ENCODE measurements at places on chromosomes 1 and 21. TPM values are rescaled to one million over a fixed set of nuclear protein-coding genes. Genes with fewer than 3 reads are reported as not detected.

DNA sequence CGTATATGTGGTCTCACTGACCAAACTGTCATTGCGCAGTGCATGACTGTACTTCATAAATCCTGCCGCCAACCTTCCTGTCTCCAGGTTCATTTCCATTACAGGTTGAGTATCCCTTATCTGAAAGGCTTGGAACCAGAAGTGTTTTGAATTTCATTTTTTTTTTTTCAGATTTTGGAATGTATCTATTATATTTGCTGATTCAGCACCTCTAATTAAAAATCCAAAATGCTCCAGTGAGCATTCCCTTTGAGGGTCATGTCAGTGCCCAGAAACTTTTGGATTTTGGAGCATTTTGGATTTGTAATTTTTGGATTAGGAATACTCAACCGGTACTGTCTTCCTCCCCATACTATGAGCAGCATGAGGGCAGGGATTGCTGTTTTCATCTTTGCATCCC lies 30.7 kb upstream of the RBBP5 start:
- DNase-seq: no peak

- DNase-seq: peak; percentile 31
These were observed 55.9 kb upstream of the RCC1 start for GRCh38 chr1:28449904-28450303.

Gene C8B
- total RNA-seq: not detected

Gene AADACL3
- total RNA-seq: not detected

GRCh38 chr1:75165264-75165663 lies 31.1 kb downstream of the LHX8 start:
- no peak for DNase-seq

Gene IL22RA1
- total RNA-seq: not detected

Gene S1PR1
- 2.4 TPM for total RNA-seq

DNA sequence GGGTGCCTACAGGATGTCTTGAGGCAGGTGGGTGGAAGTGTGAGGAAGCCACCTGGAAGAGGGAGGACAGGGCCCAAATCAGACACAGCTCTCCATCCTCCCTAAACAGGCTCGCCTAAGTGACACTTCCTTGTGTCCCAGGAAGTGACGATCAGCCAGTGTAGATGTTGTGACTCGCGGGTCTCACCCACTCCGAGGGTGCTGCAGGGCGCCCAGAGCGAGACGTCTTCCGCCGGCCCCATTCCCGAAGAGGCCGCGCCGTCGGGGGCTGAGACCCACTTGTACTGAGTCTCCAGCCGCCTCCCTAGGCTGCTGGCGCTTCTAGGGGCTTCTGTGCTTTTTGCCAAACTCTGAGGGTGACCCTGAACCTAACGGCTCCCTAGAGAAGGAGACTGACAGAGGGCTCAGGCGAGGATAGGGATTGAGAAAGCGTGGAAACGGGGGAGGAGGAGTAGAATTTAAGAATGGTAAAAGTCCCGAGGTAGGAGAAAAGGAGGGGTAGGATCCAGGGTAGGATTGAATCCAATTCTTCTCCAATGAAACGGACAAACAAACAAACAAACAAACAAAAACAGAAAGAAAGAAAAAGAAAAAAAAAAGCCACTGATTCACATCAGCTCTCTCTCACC lies 543 bp upstream of the MARK1 start:
- no peak for DNase-seq

Gene OPN3
- total RNA-seq: 34.5 TPM

GRCh38 chr1:55418208-55419000 lies 203.2 kb upstream of the USP24 start:
- DNase-seq: no peak

Gene LAPTM5
- total RNA-seq: 1.2 TPM

DNA sequence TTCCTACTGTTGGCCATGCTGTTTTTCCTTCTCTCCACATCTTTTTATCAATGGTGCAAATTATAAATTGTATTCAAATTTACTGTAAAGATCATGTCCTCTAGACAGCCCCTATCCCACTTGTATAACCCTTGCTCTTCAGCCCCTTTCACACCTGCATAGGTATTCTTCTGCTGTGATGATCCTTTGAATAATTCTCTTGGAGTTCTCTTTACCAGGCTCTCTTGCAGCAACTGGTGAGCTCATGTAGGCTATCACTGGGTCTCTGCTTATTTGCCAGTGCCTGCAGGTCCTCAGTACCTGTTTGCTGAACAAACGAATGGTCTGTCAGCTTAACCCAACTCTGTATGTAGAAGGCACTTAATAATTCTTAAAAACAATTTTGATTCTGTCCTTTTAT lies 8.2 kb downstream of the PTPRC start:
- no peak for DNase-seq

Gene GPR157
- 1.9 TPM for total RNA-seq

Gene KIAA0040
- not detected for total RNA-seq

- no peak for DNase-seq
These were observed 30.1 kb upstream of the PCBP3 start for GRCh38 chr21:45613396-45613795.

DNA sequence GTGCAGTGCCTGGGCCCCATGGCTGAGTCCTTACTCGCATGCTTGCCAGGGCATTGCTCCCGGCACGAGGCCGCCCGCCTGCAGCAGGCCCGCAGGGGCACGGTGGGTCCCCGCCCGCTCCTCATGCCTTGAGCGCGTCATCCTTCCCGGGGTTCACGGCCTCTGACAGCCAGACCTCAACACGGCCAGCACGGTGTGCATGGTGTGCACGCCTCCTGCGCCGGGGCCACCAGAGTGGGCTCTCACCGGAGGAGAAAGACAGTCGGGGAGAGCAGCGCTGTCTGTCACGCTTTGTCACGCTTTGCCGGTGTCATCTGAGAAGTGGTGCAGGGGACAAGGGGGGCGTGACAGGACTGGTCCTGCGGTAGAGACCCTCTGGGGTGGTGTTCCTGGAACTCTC lies 11.9 kb upstream of the COL18A1 start:
- no peak for DNase-seq

All from LHCN-M2 (cell line).